CD4-positive, alpha-beta T cell treated with Interleukin-17A for 1 hour (primary cell): ENCODE measurements at places on chromosomes 3 and 15.

DNA sequence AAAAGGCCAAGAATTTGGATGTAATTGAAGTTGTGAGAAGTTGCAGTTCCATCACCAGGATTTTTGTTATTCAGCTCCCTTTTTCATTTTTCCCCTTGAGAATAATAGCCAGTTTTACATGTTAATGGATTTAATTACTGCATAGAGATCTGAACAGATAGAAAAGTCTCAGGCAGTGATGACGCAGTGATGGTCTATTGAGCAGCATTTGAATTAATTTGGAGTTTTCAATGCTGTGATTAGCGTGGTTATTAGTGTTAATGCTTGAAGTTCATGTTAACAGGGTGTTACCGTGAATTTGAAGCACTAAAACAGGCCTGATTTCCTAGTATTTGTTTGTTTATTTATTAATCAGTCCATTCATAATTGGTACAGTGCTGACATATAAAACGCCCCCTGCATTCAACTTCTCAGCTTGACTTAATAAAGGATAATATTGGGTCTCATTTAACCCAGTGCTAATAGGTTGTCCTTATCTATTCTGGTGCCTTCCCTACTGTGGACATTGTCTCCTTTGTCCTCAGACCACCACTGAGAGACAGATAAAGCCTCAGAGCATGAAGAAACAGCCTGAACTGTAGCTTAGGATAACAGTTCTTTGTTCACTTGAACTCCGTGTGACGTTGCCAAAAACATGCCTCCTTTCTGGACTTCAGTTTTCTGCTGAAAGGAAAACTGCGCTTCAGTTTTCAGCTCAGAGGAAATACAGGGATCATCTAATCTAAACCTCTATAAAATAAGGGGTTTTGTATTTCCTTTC lies 82.4 kb downstream of the RTP4 start:
- no peak for DNase-seq

DNA sequence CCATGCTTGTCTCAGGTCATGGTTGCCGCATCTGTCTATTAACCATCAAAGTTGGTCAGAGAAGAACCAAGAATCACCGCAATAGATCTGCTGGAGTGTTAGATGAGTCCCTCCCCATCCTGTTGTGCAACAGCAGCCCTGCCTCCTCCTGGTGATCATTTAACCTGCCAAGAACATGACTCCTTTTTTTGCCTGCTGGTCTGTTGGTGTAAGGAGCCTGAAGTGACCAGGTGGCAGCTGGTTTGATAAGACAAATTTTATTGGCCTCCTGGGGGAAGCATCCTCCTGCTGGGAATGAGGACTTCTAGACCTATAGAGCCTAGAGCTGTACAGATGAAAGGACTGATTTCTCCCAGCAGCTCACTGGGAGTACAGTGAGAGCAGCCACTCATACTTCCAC lies 43.5 kb upstream of the RAF1 start:
- DNase-seq = no peak

DNA sequence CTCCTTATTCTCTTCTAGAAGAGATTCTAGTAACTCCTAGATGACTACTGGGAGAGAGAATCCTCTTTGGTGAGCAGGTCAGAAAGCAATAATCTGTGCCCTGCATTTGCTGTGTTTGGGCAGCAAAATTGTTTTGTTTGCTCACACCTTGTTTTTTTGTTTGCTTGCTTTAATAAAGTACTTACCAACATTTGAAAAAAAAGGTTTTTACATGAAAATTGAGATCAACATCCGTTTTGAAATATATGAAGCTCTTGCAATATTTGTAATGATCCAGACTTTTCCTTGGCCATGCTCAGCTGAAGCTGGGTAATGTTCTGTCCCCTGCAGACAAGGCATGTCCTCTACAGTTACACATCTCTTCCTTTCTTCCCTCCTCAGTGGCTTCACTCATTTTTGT lies 62.2 kb downstream of the DIPK2A start:
- DNase-seq = no peak

DNA sequence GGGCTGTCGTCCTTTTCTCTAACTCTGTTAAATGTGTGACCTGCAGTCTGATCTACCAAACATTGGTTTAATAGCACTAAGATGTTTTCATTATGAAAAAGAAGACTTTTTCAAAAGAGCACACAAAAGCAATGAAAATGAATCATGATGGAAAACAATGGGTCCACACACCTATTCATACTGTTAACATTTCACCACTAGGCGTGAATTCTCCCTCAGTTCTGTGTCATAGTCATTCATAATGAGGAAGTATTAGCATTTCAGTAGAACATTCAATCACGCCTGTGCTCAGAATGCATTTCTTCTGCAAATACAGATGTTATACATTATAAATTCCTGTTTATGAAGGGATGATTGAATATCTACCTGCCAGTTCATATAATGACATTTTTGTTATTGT lies 35.9 kb downstream of the EIF4E3 start:
- DNase-seq = no peak
